Right renal pelvis (tissue), 4 donors: ENCODE measurements at places on chromosomes 2 and 18.

DNA sequence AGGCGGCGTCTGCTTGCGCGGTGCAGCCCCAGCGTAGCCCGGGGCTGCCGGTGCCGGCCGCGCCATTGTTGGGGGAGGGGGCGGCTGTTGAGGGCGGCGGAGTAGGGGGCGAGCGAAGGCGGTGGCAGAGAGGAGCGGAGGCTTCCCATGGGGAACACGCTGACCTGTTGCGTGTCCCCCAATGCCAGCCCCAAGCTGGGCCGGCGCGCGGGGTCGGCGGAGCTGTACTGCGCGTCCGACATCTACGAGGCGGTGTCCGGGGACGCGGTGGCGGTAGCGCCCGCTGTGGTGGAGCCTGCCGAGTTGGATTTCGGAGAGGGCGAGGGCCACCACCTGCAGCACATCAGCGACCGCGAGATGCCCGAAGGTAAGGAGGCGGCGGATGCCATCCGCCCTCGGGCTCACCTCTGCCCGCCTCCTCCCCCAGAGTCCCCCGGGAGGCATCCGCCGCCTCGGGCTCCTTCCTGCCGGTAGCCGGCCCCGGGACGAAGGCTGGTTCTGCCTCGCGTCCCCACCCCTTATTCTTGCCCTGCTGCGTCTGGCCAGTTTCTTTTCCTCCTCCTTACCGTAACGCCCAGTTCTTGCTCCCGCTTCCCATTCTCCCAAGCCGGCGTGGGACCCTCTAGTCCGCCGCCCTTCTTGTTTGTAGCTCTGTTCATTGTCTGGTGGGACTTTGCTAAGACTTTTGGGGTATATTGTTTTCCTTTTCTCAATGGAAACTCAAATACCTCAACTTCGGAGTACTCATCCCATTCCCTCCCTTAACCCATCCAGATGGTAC lies 500 bp downstream of the CCNYL1 start:
- DNase-seq: no peak

GRCh38 chr2:230205721-230206120 lies 14.1 kb downstream of the SP110 start:
- DNase-seq: no peak

- no peak for DNase-seq
These were observed 152.7 kb downstream of the WDSUB1 start for GRCh38 chr2:159133797-159134196.

DNA sequence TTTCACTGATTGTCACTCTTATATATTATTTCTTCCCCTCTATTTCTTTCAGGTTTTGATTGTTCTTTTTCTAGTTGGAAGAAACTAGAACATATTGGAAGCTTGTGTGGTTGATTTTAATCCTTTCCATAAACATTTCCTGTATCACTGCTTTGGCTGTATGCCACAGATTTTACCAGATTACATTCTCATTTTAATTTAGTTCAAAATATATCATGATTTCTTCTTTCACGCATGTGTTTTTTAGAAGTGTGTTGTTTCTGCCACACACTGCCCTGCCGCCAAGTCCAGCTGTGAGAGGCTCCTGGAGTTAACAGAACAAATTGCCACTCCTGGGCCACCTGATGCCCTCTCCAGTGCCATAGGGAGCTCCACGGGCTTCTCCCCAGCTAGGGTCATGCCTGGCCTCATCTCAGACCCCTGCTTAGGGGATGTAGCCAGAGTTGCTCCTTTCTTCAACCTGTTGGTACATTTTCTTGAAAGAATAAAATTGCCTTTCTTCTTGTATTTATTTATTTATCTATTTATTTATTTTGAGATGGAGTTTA lies 206.2 kb upstream of the COPS8 start:
- DNase-seq: no peak

GRCh38 chr2:100066856-100067255 lies 75.5 kb downstream of the AFF3 start:
- DNase-seq: no peak

- DNase-seq: no peak
These were observed 123.0 kb downstream of the MAP4K4 start for GRCh38 chr2:101820519-101820918.

DNA sequence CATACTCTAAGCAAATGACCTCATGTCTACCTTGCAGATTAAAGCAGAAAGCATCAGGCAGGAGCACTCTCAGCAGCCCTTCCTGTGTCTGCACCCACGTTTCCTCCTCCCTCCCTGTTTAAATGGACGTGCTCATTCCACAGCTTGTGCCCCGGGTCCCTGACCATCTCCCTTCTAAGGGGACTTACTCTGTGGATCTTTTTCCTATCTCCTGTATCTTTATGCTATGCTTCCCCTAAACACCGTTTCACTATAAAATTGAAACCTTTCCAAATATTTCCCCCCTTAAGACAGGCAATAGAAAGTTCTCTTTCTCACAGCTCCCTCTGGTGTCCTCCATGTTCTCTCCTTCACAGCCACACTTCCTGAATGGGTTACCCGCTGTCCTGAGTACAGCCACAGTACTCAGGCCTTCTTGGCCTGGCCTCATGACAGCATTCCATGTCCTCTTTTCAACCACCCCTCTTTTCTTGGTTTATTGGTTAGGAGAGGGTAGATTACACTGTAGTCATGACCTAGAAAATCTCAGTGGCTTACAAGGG lies 41.1 kb downstream of the TMEM185B start:
- no peak for DNase-seq

- DNase-seq: no peak
These were observed 60.5 kb downstream of the MAP4K4 start for GRCh38 chr2:101758001-101758400.
